Stimulated activated CD8-positive, alpha-beta memory T cell treated with anti-CD3 and anti-CD28 coated beads, Interleukin-4, amount 100 ng/mL, for 48 hours (primary cell): ENCODE measurements at places on chromosomes 1 and 21.
A peak's percentile ranks its signal among the peaks of the same experiment; 100 is the strongest.

DNA sequence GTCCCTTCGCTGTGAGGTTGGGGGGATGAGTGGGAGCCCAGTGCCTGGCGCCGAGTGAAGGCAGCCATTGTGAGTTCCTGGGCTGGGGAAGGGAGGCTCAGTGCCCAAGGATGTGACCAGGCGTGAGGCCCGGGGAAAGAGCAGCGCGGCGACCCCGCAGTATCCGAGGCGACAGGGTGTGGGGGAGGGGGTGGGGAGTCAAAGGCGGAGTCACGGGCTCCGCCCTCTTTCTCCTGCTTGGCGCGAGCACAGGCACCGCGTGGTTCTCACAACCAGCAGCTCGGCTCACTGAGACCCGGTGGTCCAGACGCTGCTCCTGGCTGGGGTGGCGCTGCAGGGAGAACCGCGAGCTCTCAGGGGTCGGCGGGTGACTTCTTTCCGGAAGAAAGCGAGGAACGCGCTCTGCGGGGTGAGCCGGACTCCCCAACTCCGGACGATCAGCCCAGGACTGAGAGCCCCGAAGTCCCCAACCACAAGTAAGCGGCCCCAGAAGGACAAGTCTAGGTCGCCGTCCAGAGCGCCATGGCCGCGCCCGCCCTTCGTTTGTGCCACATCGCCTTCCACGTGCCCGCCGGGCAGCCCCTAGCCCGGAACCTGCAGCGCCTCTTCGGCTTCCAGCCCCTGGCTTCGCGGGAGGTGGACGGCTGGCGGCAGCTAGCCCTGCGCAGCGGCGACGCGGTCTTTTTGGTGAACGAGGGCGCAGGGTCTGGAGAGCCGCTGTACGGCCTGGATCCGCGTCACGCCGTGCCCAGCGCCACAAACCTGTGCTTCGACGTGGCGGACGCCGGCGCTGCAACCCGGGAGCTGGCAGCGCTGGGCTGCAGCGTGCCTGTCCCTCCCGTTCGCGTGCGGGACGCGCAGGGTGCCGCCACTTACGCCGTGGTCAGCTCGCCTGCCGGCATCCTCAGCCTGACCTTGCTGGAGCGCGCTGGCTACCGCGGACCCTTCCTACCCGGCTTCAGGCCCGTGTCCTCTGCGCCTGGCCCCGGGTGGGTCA is at the start of gene HPDL:
TSS of gene HPDL (plus strand) at position 269 of the 997 bp plus-strand sequence. CDS start at position 523, 254 bp downstream.
- DNase-seq: peak; percentile 86

GRCh38 chr1:63320022-63320721 is 2.2 kb upstream of the FOXD3 start:
- DNase-seq: no peak

DNA sequence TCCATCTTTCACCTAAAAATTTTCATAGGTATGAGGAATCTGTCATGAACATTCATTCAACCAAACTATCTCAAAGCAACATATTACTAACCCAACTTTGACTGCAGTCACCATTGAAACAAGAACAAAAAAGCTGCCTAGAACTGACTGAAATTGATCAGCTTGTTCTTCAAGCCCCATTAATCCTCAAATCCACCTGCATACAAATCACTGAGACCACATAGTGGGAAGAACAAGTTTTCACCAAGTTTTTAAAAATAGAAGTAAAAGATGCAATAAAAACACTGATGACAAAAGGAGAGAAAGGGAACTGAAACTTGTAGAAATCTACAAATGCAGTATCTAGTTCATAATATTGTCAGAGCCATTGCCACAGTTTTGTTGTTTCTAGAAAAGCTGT is 6.1 kb downstream of the SORT1 start:
- DNase-seq: no peak

GRCh38 chr1:116699605-116700004 is 32.1 kb upstream of the IGSF3 start:
- DNase-seq: no peak

- DNase-seq: no peak
These were observed 28.1 kb upstream of the RNPC3 start for GRCh38 chr1:103497404-103497803.

- DNase-seq: no peak
These were observed 402.2 kb downstream of the GPATCH2 start for GRCh38 chr1:217228689-217229088.

GRCh38 chr1:225362805-225363204 is 65.0 kb downstream of the LBR start:
- no peak for DNase-seq

DNA sequence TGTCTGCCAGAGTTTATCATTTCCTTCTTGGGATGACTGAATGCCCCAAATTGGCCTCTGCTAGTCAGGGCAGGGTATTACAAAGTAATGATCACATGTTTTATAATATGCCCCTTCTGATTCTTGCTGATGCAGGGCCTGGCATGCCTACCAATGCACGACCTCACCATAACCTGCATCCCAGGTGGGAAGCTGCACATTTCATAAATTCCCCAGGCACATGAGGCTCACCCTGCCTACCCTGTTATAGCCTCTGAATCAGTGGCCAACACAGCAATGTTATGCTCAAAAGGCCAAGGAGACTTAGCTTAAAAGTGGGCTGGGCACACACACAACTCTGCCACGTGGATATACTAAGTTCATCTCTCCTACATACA is 28.0 kb upstream of the XPR1 start:
- no peak for DNase-seq

- DNase-seq: no peak
These were observed 41.4 kb upstream of the SELENON start for GRCh38 chr1:25758466-25759070.

- peak; percentile 5 for DNase-seq
These were observed 531.6 kb downstream of the PTPRU start for GRCh38 chr1:29767769-29768425.

- no peak for DNase-seq
These were observed 102.0 kb downstream of the BEND5 start for GRCh38 chr1:48674641-48675040.

- DNase-seq: no peak
These were observed 21.2 kb upstream of the C1orf115 start for GRCh38 chr1:220669005-220669404.

DNA sequence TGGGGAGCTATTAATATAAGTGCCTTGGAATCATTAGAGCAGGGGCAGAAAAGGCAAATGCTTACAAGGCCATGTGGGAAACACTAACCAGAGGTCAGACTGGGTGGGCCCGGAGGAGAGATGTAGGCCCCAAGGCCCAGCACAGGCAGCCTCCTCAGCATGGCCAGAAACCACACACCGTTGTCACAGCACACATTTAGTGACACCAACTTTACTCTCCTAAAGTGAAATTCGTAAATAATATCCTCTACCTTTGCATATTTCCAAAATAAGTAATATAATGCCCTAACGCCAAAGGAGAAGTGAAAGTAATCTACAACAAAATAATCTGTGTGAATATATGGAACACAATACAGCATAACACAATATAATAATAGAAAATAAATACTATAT is 62.6 kb downstream of the KIF21B start:
- no peak for DNase-seq

GRCh38 chr1:118136187-118136941 is 48.7 kb downstream of the SPAG17 start:
- DNase-seq: peak; percentile 38

GRCh38 chr1:90959352-90960206 is 62.3 kb downstream of the ZNF644 start:
- DNase-seq: no peak

- no peak for DNase-seq
These were observed 132.6 kb downstream of the ETS2 start for GRCh38 chr21:38938343-38938742.

GRCh38 chr1:79507770-79508169 is 501.2 kb upstream of the ADGRL4 start:
- no peak for DNase-seq

- no peak for DNase-seq
These were observed 326.5 kb upstream of the SGIP1 start for GRCh38 chr1:66207484-66207883.

GRCh38 chr1:38875811-38876210 is 2.7 kb upstream of the MYCBP start:
- DNase-seq: no peak

DNA sequence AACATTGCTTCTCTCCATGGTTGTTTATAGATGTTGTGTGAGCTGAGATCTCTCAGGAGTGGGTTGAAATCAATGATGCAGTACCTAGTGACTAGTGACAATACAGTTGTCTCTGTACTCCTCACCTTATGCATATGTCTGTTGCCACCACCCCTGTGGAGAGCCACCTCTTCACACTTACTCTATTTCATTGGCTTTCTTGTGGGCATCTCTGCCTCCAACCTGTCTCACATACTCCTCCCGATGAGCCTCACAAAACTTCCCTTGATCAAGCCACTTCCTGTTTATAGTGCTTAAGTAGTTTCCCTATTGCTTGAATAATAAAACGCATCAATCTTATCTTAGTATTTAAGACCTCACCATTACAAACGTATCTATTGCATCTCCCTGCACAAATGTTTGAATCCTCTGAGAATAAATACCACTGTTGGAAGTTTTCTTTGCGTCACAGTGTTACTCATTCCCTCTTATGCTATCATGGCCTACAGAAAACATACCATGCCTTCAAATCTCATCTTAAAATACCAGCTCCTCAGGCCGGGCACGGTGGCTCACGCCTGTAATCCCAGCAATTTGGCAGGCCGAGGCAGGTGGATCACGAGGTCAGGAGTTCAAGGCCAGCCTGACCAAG is 54.7 kb upstream of the GREM2 start:
- DNase-seq: no peak
